Chondrocyte (in vitro differentiated cells): ENCODE measurements at places on chromosomes 2 and 18. TPM values are rescaled to one million over a fixed set of nuclear protein-coding genes. Genes with fewer than 3 reads are reported as not detected.

The POMC gene
- not detected in 3 replicates for total RNA-seq

The ARMC9 gene
- 71.6 to 188 TPM (median 187 TPM) in 3 replicates for total RNA-seq

The M1AP gene
- 0.35 TPM in 1 of 3 replicates, not detected in the others for total RNA-seq

The MOB1A gene
- total RNA-seq = 78.3 to 96.1 TPM (median 81.0 TPM) in 3 replicates

The NTSR2 gene
- not detected in 3 replicates for total RNA-seq
